Activated gamma-delta T cell treated with anti-CD3 and anti-CD28 coated beads, Interleukin-2, amount 50 U/mL, for 16 hours (primary cell): ENCODE measurements at places on chromosomes 5 and 9.

DNA sequence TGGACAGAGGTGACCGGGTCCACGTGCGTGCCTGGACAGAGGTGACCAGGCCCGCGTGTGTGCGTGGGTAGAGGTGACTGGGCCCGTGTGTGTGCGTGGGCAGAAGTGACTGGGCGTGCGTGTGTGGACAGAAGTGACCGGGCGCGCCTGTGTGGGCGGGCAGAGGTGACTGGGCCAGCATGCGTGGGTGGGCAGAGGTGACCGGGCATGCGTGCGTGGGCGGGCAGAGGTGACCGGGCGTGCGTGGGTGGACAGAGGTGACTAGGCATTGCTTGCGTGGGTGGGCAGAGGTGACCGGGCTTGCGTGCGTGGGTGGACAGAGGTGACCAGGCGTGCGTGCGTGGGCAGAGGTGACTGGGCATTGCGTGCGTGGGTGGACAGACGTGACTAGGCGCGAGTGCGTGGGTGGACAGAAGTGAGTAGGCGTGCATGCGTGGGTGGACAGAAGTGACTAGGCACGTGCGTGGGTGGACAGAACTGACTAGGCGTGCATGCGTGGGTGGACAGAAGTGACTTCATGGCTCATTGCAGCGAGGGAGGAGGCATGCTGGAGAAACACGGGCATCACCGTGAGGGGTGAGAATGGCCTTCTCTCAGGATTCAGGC, 254.1 kb upstream of the IRX4 start:
- no peak for DNase-seq

- DNase-seq: no peak
Observed at GRCh38 chr9:84107081-84107480, 126.5 kb downstream of the RMI1 start.

- DNase-seq: no peak
Observed at GRCh38 chr5:78610636-78611035, 37.9 kb downstream of the LHFPL2 start.

GRCh38 chr5:68698025-68698940, 395.5 kb upstream of the SLC30A5 start:
- DNase-seq: no peak

- no peak for DNase-seq
Observed at GRCh38 chr5:167061695-167062094, 1229.8 kb upstream of the WWC1 start.

- no peak for DNase-seq
Observed at GRCh38 chr9:125638239-125639045, 68.6 kb downstream of the MAPKAP1 start.

DNA sequence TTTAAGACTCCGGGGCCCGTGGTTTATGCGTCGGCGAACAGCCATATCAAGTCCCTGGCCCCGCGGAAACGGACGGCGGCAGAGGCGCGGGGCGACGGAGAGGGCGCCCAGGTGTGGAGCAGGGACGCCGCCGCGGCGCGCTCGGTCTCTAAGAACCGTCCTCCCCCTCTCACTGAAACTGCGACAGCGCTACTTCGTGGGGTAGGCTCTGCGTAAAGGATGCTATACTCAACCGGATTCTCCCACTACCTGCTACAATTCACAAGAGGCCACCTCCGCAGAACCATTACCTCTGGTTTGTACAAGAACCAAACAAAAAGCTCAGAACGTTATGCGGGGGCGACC, 404 bp downstream of the MRNIP start:
- DNase-seq: peak; percentile 26

- no peak for DNase-seq
Observed at GRCh38 chr9:130089141-130089540, 35.4 kb downstream of the GPR107 start.

- no peak for DNase-seq
Observed at GRCh38 chr9:101668421-101668820, 70.0 kb downstream of the GRIN3A start.

DNA sequence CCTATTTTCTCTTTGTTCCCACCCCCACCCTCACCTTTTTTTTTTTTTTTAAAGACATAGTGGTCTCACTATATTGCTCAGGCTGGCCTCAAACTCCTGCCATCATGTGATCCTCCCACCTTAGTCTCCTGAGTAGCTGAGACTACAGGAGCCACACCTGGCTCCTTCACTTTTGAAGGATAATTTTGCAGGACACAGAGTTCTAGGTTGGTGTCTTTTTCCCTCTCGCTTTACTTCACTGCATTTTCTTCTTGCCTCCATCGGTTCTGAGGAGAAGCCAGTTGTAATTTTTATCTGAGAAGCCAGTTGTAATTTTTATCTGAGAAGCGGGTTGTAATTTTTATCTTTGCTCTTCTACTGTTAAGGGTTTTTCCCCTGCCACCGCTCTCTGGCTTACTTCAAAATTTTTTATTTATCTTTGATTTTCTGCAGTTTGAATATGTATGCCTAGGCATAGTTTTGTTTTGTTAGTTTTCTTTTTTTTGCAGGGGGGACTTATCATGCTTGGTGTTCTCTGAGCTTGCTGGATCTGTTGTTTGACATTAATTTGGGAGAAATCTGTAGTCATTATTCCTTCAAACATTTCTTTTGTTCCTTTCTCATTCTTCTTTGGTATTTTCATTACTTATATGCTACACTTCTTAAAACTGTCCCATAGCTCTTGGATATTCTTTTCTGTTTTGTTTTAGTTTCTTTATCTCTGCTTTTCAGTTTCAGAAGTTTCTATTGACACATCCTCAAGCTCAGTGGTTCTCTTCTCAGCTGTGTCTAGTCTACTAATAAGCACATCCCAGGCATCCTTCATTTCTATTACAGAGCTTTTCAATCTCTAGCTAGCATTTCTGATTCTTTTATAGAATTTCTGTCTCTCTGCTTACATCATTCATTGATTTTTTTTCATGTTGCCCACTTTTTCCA, 148.2 kb upstream of the CHD1 start:
- DNase-seq: no peak
